Mucosa of gallbladder (tissue), 1 donor: ENCODE measurements at places on chromosomes 3 and 15. TPM values are rescaled to one million over a fixed set of nuclear protein-coding genes. Genes with fewer than 3 reads are reported as not detected.

DNA sequence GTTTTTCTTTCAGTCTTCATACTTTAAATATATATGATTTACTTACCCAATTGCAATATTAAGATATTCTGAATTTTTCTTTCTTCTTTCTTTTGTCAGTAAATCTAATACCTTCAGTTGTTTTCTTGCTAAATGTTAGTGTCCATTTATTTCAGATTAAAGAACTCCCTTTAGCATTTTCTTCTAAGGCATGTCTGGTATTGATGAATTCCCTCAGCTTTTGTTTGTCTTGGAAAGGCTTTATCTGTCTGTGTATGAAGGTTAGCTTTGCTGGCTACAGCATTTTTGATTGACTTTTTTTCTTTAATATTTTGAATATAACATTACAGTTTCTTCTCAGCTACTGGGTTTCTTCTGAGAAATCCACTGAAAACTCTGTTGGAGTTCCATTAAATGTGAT is 64.0 kb upstream of the PLSCR4 start:
- no peak for DNase-seq

DNA sequence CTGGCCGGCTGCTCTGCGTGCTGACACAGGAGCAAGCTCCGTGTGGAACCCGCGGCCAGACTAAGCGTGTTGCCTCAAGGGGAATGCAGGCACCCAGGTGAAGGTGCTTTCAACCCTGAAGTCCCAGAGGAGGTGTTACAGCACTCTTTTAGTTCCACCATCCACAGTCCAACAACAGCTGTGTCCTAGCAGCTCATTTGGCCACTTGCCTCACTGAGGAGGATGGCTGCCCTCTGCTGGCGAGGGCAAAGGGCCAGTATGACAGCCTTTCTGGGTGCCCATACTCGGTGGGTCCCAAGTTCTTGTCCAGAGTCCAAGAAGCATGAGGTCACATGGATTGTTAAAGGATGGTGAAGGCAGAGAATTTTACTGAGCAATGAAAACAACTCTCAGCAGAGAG is 87.8 kb downstream of the C3orf85 start:
- DNase-seq = no peak

DNA sequence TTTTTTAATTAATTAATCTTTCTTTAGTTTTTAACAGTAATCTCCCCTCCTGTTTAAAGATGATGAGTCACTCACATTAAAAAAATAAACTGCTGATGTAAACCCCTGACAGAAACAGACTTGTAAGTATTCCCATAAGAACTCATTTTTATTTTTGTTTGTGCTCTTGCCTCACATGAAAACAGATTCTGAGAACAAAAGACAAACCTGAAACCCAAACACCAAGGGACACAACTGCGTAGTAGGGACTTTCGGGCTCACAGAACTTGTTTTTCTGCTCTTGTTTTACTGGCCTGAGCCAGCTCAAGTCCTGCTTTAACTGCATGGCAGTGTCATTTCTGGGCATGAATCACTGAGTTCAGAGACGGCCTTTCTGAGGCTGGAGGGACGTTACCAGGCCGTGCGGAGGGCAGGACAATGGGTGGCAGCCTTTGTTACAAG is 600.8 kb downstream of the FOXP1 start:
- DNase-seq = peak; percentile 61

GRCh38 chr15:88664151-88664778 is 25.4 kb downstream of the ISG20 start:
- peak; percentile 54 for DNase-seq

- DNase-seq = no peak
These were observed 66.3 kb downstream of the CCR1 start for GRCh38 chr3:46141813-46142212.

DNA sequence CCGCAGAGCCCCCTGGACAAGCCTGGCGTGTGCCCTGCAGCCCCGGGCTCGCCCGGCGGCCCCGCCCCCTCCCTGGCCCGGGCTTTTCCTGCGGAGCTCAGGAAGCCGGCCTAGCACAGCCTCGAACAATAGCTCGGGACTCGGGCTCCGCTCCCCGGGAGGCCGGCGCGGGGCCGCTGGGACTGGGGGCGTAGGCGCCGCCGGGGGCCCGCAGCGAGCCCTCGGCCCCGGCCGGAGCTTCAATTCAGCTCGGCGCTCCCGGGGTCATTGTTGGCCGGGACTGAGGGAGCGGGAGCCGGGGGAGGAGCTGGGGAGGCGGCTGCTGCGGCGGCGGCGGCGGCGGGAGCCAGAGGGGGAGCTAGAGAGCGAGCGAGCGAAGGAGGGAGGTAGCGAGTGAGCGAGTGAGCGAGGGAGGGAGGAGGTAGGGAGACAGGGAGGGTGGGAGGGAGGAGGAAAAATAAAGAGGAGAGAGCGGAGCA is 41.0 kb upstream of the ROPN1 start:
- DNase-seq = peak; percentile 85

GRCh38 chr3:12969486-12969885 is 103.7 kb downstream of the IQSEC1 start:
- DNase-seq = no peak

DNA sequence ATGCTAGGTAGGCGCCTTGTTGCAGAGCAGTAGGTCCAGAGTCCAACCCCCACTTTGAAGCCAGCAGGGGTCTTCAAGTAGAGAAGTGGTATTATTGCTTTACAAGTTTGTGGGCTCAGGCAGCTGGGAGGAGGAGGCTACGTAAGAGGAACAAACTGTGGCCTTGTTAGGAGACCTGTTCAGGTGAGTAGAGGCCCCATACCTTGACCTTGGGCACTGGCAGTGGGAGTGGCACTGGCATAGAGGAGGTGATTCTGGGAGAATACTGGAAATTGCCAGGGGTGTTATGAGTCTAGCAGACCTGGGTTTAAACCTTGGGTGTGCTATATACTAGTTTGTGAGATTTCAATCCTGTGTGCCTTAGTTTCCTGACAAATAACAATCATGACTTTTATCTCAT is 34.6 kb upstream of the SCAANT1 start:
- DNase-seq = no peak

DNA sequence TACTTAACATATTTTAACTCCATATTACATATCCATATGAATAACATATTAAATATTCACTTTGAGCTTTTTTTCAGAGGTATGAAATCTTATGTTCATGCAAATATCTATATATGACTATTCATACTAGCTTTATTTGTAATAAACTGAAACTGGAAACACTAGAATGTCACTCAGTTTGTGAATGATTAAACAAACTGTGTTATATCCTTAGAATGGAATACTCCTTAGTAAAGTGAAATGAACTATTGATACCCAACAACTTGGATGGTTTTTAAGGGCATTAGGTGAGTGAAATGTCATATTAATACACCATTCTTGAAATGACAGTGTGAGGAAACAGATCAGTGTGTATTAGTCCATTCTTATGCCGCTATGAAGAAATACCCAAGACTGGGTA is 45.4 kb downstream of the ARHGAP11B start:
- no peak for DNase-seq

GRCh38 chr3:178086144-178086825 is 450.0 kb upstream of the KCNMB2 start:
- DNase-seq = no peak

The KY gene
- total RNA-seq = 1.6 TPM

The ITIH1 gene
- 4.8 TPM for total RNA-seq

- DNase-seq = no peak
These were observed 257.4 kb downstream of the SQOR start for GRCh38 chr15:45892182-45892581.

The ANKUB1 gene
- total RNA-seq = not detected

The IL17RD gene
- total RNA-seq = 11.7 TPM

DNA sequence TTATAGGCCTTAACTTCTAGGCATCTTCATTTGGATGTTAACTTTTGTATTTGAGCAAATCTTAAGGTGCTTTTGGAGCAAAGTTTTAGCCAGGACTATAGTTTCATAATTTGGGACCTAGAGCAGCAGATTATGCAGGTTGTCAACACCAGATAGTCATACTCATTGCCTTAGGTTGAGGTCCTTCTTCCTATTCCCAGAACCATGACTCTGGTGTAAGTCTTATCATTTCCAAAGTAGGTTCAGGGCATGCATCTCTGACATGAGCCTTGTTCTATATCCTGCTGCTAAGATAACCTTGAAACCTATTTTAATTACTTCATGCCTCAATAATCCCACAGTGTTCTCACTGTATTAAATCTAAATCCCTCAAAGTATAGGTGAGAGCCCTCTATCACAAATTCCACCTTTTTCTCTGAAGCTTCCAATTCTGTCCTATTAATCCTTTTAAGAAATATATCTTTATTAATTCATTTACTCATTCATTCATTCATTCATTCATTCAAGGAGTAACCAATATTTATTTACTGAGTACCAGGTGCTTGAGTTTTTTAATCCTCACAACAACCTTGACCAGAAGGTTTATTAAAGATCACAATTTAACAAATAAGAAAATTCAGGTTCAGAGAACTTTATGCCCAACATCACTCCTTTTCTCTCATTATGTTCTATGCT is 2.7 kb upstream of the FNDC3B start:
- DNase-seq = no peak

GRCh38 chr3:111924283-111924682 is 54.5 kb upstream of the ABHD10 start:
- peak; percentile 53 for DNase-seq

- no peak for DNase-seq
These were observed 1.5 kb downstream of the ARHGEF3 start for GRCh38 chr3:56800130-56800831.

- no peak for DNase-seq
These were observed 1.0 kb upstream of the ZNF620 start for GRCh38 chr3:40504636-40505430.

GRCh38 chr15:49678655-49679054 is 57.8 kb downstream of the DTWD1 start:
- DNase-seq = no peak

DNA sequence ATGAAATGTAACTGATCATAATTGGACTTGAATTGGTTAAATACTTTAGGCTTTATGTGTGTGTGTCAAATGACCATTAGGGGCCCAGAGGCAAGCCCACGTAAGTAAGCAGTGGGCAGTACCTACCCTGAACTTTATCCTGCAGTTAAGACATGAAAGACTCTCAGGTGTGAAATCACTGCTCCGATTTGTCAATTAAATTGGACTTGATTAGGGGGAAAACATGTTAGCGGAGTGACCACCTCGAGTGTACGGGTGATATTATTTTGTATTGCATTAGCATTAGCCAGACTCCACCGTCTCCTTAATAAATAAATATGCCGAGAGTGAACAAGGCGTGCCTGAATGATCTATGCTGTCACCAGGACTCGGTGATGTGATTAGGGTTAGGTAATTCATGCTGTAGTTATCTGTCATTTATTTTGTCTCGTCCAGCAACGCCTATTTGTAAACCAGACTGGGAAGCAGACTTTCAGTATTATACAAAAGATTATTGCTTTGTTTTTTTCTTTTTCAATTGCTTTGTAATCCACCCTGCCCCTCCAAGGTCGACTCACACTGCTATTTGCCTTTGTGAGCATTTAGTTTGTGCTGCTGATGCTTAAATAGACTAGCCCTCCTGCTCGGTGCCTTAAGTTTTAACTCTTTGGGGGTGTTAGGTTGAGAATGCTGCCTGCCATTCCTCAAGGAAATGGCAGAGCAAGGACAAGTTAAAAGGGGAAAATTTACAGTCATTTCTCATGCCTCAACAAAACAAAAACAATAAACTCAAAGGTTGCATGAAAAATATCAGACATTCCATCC is 1.8 kb downstream of the RBMS3 start:
- DNase-seq = no peak

GRCh38 chr15:57634290-57634689 is 42.6 kb downstream of the MYZAP start:
- no peak for DNase-seq

DNA sequence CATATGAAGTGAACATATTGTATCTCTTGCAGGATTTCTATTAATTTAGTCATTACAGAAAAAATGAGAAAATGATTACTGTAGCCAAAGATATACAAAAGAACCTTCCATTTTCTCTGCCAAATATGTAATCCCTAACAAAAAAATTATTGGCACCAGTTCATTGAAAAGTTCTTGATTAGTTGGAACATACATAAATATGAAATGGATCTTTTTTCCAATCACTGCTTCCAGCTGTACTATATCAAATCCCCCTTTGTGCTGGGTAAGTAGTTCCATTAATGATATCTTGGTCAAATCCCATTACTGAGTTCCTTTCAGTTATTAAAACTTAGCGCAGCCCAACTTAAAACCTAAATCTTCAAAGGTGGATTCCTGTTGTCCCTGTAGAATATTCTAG is 263.8 kb downstream of the SLC9A9 start:
- no peak for DNase-seq

DNA sequence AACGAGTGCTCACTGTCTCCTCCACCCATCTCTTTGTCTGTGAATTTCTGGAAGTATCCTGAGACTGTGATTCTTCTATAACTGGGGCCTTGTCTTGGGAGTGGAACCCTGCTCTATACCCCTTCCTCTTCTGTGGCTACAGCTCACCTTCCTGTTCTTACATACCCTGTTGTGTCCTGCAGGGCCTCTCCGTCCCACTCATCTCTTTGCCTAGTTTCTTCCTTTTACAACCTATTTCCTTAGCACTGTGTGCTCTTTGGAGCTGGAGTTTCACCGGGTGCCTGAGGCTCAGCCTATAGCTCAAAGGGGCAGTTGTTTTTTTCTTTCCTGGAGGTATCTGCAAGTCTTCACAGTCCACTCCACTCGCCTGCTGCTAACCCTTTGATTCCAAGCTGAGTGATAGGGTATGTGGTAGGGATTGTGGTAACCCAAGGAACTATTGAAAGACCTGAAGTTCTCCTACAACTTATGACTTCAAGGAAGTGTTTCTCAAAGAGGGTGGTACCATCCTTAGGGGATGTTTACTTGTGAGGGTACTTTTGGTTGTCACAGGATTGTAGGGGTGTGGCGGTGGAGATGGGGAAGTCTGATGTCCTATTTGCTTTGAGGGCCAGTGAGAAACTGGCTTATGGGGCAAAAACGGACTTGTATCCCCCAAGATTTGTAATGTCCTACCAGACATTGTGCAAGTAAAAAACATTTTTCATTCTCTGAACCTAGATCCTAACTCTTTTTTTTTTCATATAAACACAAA is 66.6 kb upstream of the ARL8B start:
- DNase-seq = no peak

DNA sequence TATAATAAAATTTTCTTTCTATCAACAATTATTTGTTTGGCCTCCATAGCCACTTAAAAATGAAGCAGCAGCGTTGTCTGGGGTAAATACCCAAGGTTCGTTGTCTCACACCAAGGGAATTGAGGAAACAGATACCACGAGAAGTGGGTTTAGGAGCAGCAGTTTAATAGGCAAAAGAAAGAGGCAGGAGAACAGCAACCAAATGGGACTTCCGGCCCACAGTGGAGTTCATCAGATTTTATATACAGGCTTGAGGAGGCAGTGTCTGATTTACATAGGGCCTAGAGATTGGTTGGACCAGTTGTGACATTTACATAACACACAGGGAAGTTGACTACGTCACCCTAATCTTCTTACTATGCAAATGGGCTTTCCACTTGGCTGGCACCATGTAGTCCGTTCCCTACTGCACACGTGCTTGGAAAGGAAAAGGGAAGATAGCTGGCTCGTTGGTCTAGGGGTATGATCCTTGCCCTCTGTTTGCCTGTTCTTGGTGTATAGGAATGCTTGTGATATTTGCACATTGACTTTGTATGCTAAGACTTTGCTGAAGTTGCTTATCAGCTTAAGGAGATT is 61.5 kb upstream of the SETMAR start:
- no peak for DNase-seq

The MELTF gene
- total RNA-seq = 2.8 TPM

The ALG1L2 gene
- total RNA-seq = 1.2 TPM
